ENCODE measurements at places on chromosomes 6 and 20. TPM values are rescaled to one million over a fixed set of nuclear protein-coding genes. Genes with fewer than 3 reads are reported as not detected.

DNA sequence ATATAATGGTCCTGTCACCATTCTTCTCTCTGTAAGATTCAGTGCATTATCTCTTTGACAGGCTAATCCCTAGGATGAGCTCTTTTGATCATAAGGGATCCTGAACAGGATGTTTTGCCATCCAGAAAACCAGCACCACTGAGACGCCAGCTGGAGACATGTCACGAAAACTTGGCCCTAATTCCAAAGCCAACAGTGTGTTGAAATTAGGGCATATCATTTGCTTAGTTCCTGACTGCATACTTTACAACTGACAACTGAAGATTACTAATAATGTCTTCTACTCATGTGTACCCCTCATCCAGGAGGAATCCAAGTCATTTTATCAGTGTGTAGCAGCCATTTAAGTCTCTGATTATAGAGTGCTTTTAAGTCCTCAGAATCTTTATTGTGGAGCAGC is 243.6 kb downstream of the KCNQ5 start:
- DNase-seq, result no peak

DNA sequence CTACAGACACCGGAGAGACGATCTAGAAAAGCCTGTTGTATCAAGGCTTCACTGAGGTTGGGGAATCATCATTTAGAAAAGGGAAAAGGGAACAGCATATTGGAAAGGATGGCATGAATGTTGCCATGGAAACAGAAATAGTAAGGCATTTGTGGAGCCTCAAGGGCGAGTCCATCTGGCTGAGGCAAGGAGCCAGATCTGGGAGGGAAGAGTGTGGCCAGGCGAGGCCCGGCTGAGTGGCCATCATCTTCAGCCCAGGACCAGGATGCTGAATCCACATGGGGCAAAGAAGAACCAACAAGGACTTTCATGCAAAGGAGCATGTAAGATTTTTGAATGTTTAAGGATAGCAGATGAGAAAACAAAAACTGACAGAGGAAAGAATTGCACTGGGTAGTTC is 85.8 kb downstream of the MAP3K5 start:
- no peak for DNase-seq

DNA sequence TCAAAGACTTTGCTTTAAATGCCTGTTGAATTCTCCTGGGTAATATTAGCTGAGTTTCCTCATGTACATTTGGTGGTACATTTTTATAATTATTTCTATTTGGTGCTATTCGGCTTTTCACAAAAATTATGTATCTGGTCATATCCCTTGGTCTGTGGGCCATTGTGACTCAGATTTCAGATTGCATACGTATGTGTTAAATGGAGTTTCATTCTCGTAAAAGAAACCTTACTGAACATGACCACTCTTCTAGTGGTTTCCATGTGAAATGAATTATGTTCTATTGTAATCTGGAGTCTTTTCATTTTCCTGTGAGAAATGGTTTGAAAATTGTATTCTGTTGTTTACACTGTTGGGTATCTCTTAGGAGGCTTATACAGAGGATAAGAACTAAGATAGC is 386.2 kb upstream of the FLRT3 start:
- no peak for DNase-seq

- no peak for DNase-seq
These were observed 586.5 kb upstream of the EPHA7 start for GRCh38 chr6:94005835-94006234.

- DNase-seq, result no peak
These were observed 13.4 kb downstream of the RAE1 start for GRCh38 chr20:57364451-57364850.

PAK1IP1 gene
- 11.7 TPM for polyA plus RNA-seq

C20orf202 gene
- 0.06 TPM for polyA plus RNA-seq

DNA sequence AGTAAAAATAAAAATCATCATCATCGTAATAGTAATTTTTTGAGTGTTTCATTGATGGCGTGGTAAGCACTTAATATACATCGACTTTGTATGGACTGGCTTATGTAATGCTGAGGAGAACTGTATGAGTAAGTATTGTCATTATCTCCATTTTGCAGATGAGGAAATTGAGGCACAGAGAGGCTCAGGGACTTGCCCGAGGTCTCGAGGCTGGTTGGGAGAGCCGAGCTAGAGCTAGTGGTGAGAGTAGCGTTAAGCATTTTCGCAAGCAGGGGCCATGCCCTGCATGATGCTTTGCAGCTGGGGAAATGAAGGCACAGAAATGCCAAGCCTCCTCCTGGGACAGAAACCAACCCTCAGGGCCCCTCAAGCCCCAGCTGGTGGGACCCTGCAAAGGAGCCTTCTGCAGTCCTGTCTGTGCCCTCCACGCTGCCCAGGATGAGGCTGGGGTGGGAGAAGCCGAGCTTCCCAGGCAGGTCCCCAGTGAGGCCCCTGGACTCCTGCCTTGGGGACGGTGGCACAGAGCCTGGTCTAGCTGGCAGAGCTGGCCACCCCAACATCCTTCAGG is 31.1 kb upstream of the STX16 start:
- no peak for DNase-seq

All from CD14-positive monocyte (primary cell).